SK-N-MC (cell line): ENCODE measurements at places on chromosomes 11 and 22.

DNA sequence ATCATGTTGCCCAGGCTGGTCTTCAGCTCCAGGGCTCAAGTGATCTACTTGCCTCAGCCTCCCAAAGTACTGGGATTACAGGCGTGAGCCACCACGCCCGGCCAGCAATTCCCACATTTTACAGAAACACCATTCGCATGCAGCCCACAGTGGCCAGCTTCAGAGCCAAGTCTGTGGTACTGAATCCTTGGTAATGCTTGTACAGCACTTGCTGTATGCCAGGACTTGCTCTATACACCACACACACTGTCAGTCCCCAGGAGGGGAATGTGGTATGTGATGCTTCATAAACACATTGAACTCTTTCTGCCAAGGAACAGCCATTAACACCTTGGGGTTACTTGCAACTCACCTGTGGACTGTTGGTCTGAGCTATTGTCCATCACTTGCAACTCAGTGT lies 119.4 kb downstream of the MED15 start:
- no peak for DNase-seq

- no peak for DNase-seq
Measured at GRCh38 chr11:35825386-35825785, 118.5 kb upstream of the LDLRAD3 start.

DNA sequence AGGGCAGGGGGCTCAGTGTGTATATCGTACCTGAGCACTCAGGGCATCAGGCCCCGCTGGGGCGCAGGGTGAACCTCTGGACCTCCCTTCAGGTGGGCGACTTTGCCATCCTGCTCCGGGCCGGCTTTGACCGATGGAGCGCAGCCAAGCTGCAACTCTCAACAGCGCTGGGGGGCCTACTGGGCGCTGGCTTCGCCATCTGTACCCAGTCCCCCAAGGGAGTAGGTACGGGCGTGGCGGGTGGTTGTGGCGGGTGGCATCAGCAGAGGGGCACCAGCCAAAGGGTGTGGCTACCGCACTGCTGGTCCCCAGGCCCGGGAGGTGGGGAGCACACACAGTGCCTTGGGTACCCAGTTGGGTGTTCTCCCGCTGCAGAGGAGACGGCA lies 6.3 kb downstream of the SLC39A13 start:
- no peak for DNase-seq

DNA sequence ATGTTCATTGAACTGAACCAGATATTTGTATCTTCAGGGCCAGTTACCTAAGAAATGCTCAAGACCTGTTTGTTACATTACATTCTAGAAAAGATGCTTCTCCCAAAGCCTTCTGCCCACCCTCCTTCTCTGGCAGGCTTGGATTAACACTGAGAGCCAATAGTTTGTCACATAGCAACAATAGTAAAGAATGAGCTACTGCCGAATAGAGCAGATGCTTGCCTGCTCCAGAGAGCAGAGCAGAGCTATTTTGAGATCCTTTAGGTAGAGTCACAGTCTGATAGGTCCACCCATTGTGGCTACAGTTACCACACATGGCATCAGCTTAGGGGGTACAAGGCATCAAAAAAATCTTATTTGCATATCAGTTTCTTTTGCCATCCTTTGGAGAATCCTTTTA lies 13.5 kb upstream of the EP300 start:
- no peak for DNase-seq

GRCh38 chr11:8096575-8096974 lies 15.6 kb downstream of the TUB start:
- DNase-seq: no peak

DNA sequence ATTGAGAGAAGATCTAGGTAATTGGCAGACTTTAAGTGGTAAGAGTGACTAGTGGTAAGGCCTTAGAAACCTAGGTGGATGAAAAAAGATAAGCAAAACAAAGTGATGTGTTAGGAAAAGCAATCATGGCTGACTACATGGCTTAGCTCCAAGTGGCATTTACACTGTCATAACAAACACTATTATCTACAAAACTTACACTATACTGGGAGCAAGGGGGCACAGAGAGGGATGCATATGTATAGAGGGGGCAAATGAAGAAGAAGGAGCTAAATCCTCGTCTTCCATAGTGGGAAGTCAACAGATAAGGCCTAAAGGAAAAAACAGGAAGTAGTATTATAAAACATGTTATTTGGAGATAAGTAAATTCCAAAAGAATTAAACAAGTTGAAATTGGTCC lies 32.5 kb downstream of the ADORA2A start:
- DNase-seq: no peak

GRCh38 chr11:103803062-103803461 lies 233.4 kb upstream of the DDI1 start:
- no peak for DNase-seq

DNA sequence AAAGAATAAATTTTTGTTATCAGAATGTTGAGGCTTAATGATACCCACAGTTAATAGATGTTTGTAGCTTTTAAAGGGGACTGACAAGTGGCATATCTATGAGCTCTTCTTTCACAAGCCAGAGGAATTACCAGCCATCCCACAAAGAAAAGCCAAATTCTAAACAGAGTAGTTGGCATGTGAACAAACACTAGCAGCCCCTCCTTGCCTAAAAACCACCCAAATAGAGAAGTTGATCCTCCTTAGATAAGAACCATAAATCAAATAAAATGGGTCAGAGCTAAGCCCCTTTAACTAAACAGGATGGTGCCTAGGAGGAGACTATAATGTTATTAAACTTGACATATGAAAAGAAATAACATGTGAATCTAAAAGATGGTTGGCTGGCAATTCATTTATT lies 11.4 kb downstream of the LPXN start:
- DNase-seq: no peak

- no peak for DNase-seq
Measured at GRCh38 chr22:50222508-50222907, 21.7 kb downstream of the SELENOO start.

- DNase-seq: no peak
Measured at GRCh38 chr11:9714272-9714940, 50.5 kb downstream of the SWAP70 start.
